ENCODE measurements at places on chromosomes 12 and 14.

GRCh38 chr12:6605421-6606330 is 1.5 kb downstream of the CHD4 start:
- DNase-seq: no peak

- no peak for DNase-seq
Measured at GRCh38 chr14:69325086-69325485, 65.1 kb downstream of the GALNT16 start.

DNA sequence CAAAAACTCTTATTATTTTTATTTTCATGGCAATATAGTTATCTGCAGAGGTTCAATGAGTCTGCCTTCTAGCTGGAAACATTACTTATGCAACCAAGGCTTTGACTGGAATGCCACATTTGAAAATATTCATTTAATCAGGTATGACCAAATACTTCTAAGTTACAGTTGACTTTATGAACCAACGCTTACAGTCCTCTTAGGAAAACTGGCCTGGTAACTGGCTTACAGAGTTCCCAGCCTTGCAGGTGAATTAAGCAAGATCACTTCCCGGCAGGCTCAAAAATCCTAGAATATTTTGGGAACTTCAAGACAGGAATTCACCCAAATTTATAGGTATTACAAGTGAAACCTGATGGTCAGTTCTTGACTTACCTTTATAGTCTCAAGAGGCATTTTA is 12.3 kb downstream of the LRP6 start:
- no peak for DNase-seq

GRCh38 chr14:80535171-80535570 is 323.9 kb upstream of the DIO2 start:
- DNase-seq: no peak

DNA sequence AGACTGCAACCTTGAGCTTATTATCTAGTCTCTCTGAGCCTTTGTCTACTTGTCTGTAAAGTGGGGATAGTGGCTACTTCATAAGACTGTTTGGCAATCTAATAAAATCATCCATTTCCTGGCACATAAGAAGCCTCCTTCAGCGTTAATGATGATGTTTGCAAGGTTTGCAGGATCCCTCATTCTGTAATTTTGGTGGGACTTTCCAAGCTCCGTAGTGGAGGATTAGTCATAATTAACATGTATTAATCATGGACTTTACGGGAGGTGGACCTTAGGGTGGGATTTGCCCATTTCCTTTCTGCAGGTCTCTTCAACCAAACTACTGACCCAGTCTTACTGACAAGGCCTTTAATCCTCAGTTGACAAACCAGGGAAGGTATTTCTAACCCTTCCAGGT is 66.2 kb downstream of the NTF3 start:
- no peak for DNase-seq

- DNase-seq: no peak
Measured at GRCh38 chr12:29396774-29397173, 15.8 kb upstream of the ERGIC2 start.

DNA sequence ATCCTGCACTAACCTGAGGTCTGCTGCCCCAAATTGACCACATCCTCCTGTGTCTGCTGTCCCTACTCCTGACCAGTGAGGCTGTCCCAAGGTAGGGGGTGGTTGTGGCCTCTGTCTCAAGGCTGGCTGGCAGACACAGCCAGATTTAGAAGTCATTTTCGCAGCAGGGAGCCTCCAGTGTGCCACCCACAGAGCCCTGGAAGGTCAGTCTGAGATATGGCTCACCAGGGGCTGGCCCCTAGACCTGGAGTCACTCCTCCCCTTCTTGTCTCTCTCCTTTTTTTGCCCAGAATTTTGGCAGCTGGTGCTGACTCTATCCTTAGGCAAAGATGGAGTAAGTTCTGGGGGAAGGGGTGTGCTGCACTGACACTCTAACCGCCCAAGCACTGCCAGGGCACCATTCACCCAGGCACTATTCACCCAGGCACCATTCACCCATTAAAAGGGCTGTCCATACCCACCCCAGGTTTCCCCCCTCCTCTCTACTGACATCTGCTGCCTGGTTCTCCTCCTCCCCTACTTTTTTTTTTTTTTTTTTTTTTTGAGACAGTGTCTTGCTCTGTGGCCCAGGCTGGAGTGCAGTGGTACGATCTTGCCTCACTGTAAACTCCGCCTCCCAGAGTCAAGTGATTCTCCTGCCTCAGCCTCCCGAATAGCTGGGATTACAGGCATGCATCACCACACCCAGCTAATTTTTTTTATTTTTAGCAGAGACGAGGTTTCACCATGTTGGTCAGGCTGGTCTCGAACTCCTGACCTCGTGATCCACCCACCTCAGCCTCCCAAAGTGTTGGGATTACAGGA is 7.7 kb downstream of the DDN start:
- DNase-seq: no peak

- no peak for DNase-seq
Measured at GRCh38 chr14:98949481-98950135, 322.4 kb downstream of the BCL11B start.

DNA sequence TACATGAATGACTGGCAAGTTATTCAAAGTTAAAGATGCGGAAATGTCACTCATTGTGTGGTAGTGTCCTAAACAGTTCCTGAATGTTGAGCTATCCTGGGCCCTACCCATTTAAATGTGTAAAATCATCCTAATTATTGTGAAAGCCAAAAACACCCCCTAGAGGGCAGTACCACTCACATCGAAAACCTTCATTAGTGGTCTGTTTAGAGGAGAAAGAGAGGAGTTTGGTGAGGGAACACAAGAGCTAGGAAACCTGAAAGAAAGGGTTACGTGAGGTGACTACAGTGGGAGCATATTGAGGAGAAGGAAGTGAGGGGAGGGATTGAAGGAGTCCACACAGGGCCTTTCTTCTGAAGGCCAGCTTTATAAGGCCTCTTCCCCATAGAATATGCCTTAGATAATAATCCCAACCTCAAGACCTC is 2.5 kb upstream of the TEP1 start:
- no peak for DNase-seq
